D721Med (cell line): ENCODE measurements at places on chromosomes 2 and 18.

GRCh38 chr2:68506170-68506569 is 38.8 kb downstream of the APLF start:
- no peak for DNase-seq

DNA sequence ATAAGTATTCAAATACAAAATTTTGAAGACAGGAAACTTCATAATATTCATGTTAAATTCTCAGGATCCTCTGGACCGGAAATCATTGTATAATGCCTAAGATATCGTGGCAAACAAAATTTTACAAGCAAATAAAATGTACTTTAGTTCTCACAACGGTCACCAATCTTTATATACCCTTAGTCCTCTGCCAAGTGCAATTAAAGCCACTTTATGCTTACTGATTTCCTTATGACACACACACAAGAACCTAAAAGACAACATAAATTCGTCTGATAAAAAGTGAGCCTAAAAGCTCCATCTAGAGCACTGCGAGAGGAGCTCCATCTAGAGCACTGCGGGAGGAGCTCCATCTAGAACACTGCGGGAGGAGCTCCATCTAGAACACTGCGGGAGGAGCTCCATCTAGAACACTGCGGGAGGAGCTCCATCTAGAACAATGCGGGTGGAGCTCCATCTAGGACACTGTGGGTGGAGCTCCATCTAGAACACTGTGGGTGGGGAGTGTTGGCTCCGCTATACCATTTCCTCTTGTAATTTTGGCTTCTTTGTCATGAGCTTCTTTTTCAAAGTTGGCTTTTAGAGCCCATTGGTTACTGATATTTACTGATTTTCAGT is 15.9 kb downstream of the ATP8B1 start:
- DNase-seq, result no peak

- no peak for DNase-seq
Observed at GRCh38 chr18:21146016-21146415, 34.4 kb upstream of the ROCK1 start.

DNA sequence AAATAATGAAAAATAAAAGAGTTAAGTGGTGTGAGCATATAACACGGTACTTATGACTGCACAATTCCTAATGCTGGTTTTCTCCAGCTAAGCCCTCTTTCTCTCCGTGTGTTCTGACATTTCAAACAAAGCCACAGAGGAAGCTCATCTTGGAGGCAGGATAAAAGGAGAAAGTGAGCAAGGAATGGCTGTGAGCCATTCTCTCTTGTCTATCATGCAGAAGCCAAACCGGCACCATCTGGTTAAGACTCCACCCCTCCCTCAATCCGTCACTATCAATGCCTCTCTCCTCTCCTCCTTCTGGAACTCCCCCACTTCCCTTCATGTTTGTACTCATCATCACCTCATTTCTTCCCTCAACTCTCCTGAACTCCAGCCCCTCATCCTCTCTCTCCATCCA is 210.4 kb downstream of the TMEM163 start:
- no peak for DNase-seq

- DNase-seq, result no peak
Observed at GRCh38 chr2:114022360-114023085, 132.6 kb downstream of the ACTR3 start.

- DNase-seq, result no peak
Observed at GRCh38 chr2:118119761-118120400, 31.6 kb downstream of the INSIG2 start.

DNA sequence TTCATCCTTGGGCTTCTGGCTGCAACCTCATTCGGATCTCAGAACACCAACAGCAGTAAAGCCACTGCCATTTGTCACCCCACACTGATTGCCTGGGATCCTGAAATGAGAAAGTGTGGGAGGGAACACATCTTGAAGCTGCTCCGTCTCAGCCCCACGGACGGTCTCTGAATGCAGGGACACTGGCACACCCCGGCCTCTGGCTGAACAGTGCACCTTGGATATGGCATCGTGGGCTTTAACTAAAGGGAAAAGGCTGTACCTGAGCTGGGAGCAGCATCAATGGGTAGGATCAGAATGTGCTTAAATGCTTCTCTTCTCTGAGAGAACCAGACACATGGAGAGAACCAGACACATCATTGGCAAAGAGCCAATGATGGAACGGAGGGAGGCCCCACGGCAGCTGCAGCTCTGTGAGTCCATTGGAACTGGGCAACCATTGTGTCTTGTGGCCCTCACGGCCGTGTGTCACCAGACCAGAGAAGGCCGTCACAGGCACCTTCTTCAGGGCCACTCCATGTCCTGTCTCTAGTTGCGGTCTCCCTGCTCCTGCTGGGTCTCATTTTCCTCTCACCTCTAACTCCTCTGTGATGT is 193.4 kb upstream of the MYT1L start:
- no peak for DNase-seq

DNA sequence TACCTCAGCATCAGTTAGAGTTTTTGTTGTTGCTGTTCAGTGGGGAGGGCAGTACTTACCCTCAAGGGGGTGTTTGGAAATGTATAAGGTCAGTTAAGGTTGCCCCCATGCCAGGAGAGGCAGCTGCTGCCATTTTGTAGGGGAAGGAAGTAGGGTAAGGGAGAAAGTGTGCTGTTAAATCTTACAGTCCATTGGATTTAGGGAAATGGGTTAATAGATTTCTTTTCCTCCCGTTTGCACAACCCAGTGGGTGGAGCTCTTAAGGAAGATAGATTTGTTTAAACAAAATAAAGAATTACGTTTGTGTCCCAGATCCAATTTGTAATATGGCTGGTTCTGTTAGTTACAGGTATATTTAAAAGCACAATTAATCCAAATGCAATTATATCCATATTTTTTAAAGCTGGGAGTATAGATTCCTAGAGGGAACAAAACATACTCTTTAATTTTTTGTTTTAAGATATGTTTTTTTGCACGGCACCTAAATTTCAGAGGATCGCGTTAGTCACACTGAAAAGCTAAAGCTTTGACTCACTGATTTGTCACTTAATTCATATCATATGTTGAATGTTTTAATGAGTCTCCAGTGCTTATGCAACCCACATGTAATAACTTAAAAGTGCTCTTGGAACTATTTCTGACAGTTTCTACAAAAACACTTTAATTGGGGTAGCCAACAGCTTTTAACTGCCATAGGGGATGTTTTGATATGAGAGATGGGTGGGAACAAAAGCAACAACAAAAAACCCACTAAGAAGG is 9.0 kb upstream of the CWC22 start:
- no peak for DNase-seq

GRCh38 chr2:111148925-111149324 is 28.2 kb downstream of the BCL2L11 start:
- no peak for DNase-seq

GRCh38 chr2:7609974-7610373 is 692.8 kb downstream of the RNF144A start:
- DNase-seq, result no peak

- DNase-seq, result no peak
Observed at GRCh38 chr2:47388888-47389287, 14.1 kb upstream of the MSH2 start.

DNA sequence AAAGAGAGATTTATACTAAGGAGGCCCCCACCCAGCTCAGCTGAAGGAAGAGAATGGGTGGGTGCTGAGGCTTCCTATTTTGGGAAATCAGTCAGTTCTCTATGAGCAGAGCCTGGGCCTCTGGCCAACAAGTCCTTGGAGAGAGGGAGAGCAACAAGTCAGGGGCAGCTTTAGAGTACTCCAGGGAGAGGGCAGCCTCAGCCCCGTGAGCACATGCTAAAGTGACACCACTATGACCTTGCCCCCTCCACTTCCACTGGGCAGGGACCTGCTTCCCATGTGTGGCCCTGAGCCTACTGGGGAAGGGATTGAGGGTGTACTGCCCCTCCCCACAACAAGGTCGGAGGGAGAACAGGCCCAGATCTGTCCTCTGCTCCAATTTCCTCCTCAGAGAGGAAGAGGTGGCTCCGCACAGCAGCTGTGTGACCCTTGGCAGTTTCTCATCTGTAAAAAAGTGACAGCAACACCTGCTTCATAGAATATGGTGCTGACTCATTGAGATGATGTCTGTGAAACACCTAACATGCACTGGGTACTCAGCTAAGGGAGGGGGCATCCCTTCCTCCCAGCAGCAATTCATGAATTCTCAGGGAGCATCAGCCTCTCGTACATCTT is 72.9 kb downstream of the CLHC1 start:
- DNase-seq, result no peak

GRCh38 chr18:50377061-50377798 is 2.4 kb downstream of the SKA1 start:
- DNase-seq, result no peak

DNA sequence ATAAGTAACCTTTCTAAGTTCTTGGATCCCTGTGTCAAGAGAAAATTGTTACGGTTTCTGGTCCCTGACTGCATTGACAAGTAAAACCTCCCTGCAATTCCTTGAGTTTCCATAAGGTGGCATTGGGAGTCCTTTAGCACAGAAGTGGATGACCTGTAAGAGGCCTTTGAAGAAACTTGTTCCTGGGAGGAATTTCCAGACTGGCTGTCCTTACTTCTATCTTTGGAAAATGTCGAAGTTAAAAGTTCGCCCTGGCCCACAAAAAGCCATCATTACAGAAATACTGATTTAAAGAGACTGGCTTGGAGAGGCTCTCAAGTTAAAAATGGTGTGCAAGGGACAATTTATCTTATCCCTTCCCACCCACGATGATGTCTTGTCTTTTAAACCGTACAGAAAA is 218.4 kb downstream of the CDH20 start:
- peak; percentile 65 for DNase-seq

- no peak for DNase-seq
Observed at GRCh38 chr2:15796167-15796942, 144.0 kb upstream of the MYCN start.

- no peak for DNase-seq
Observed at GRCh38 chr2:58266211-58266610, 25.1 kb upstream of the FANCL start.

DNA sequence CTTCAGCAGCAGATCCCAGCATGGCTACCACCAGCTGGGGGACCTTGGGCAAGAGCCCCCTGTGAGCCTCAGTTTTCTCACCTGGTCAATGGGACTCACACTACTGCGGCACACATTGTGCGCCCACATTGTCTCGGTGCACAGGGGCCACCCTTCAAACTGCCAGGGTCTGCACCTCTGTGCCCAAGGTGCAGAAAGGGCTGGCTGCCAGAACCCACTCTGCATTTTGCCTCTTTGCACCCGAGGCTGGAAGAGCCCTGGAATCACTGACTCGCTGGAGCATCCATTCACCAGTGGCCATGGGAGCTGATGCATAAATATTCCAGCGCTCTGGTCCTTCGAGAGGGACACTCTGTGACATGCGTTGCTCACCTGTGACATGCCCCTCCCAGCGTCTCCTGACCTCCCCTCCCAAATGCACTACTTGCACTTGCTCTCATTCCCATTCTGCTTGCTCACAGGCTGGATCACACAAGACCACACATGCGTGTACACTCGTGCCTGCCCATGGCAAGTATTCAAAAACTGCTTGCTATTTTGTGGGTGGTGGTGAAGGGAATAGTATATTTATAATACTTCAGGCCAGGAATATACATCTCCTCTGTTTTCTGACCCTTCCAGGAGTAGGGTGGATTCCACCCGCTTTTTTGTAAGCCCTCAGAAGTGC is 18.8 kb upstream of the C1QL2 start:
- DNase-seq, result no peak
